BJ (cell line): ENCODE measurements at places on chromosomes 5 and 9.

DNA sequence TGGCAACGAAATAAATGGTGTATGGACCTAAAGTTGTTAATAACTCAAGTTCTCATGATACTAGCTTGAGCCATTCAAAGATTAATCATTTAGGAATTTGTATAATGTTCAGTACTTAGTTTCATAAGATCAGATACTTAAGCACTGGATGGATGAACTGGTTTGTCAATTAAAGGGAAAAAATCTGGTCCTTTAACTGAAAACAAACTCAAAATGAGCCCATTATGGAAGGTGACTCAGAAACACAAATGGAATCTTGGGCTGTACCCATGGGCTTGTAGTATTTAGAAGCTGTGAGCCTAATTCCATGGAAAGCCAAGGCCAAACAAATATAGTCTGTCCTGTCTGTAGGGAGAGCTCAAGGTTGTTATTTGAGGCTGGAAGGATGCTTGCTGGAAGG lies 27.6 kb upstream of the ADRB2 start:
- DNase-seq: no peak

GRCh38 chr9:37645903-37646506 lies 4.7 kb upstream of the FRMPD1 start:
- DNase-seq: no peak

GRCh38 chr5:107502676-107503060 lies 168.1 kb downstream of the EFNA5 start:
- no peak for DNase-seq

GRCh38 chr9:136684339-136684738 lies 2.9 kb downstream of the AGPAT2 start:
- DNase-seq: no peak

GRCh38 chr9:124602632-124603031 lies 95.4 kb upstream of the NR5A1 start:
- no peak for DNase-seq

DNA sequence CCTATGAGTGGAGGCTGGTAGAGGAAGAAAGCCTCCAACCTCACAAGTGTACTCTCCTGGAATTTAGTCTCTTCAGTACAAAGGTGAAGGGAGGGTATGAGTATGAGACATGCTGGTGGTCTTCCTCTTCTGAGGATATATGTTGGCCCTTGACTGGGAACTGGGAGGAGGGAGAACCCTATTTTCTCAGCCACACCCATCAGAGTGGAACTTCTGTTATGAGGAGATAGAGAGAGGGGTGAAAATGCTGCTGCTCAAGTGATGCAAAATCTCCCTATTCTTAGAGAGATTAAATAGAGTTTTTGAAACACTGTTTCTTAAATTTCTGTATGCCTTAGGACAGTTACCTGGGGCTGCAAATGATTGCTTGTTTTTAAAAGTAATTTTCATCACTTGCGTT lies 203.4 kb upstream of the PRR16 start:
- DNase-seq: no peak

GRCh38 chr5:154197801-154198491 lies 7.4 kb downstream of the GALNT10 start:
- DNase-seq: no peak
